Stimulated activated CD4-positive, alpha-beta T cell treated with anti-CD3 and anti-CD28 coated beads, Interleukin-15, amount 100 ng/mL, for 48 hours (primary cell): ENCODE measurements at places on chromosomes 5 and 9.

DNA sequence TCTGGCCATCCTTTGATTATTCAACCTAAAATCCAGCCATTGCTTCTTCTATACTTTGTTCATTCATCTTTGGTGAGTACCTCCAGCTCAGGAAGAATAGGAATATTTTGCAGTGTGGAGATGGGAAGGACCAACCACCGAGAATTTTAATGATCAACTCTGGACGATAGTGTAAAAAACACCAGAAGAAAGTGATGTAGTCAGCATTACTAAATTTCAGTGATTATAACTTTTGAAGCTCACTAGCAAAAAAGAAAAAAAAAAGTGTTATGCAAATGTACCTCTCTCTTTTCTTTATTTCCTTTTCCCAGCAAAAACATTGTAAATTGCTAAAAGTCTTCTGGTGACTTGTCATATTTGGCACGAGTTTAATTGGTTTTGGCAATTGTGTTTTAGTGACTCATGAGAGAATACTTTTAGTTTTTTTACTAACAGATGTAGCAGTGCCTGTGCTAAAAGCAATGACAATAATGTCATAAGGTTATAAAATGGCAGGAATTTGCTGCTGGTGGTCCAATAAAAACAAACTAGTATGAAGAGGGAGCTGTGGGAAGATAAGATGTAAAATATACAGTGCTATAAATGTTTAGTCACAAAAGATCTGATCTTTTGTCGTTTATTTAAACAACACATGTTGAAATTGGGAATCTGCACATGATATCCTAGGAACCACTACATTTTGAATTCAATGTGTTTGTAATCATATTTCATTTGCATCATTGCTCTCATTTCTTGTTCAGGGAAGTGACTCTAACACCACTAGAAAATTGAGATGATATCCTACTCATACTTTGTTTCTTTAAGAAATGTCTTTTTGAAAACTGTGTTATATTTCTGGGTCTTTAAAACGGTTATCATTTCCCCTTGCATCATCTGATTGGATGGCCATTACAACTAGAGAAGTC lies 81.3 kb upstream of the ERCC6L2 start:
- DNase-seq, result no peak

DNA sequence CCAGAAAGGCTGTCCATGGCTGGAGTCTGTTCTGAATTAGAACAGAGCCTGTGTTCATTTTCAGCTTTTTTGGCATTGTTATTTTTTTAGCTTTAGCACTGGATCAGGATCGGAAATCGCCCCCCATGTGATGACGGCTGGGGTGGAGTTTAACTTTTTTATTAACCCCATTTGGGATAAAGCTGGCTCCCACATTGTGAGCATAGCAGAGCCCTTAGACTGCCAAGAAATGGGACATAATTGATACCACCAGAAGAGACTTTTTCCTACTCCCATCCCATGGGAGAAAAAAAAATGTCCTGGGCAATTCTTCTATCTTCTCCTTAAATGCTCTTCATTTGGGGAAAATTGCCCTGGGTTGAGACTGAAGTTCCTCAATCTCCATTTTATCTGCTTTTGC lies 52.4 kb downstream of the SLIT3 start:
- no peak for DNase-seq

DNA sequence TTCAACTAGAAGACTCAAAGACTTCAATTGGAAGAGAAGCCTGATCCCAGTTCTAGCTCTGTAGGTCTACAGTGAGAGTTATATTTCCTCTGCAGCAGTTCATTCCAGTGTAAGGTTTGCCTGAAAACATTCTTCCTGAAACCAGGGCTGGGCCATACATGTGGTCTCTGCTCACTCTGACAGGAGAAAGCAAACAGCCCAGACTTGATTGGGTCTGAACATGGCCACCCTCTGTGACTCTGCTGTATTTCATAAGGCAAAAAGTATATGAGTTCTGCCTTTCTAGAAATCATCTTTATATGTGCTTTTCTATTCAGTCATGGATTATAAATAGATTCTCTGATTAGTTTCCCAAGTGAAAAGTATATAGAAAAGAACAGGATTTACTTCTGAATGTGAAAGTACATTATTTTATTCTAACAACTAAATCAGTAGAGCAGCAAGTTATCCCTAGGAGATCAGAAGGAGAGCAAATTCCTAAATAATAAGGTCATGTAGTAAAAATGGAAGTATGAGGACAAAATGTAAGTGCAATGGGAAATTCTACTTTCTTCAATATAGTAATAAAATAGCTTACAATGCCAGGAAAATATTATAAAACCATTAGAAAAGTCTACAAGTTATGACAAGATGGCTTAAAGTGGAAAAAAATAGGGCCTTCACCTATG lies 144.3 kb downstream of the EFNA5 start:
- no peak for DNase-seq

GRCh38 chr9:32348106-32348695 lies 36.2 kb upstream of the ACO1 start:
- no peak for DNase-seq

DNA sequence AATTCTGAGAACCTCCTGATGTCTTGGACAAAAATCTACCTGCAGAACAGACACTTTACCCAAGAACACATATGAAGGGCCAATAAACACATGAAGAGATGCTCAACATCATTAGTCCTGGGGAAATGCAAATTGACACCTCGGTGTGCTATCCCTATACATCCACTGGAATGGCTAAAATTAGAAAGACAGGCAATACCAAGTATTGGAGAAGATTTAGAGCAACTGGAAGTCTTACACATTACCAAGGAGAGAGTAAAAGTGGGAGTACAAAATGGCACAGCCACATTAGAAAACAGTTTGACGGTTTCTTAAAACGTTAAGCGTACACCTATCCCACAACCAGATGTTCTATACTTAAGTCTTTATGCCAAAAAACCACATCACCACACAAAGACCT lies 3.3 kb upstream of the TDRD7 start:
- no peak for DNase-seq
